Ascending aorta (tissue), 2 donors: ENCODE measurements at places on chromosomes 5 and 9. TPM values are rescaled to one million over a fixed set of nuclear protein-coding genes. Genes with fewer than 3 reads are reported as not detected.

DNA sequence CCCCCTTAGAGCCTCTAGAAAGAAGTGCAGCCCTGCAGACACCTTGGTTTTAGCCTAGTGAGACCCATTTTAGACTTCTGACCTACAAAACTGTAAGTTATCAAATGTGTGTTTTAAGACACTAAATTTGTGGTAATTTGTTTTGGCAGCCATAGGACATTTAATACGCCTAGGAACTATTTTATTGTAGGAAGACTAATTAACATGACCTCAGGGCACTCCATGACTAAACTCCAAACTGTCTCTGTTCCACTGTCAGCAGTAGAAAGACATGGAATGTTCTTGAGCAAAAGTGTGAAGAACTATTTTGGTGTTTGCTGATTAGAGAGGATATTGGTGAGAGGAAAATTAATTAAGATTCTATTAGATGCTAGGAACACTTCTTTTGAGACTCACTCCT, 4.1 kb upstream of the APC start:
- no peak overlapping the region for H3K27ac ChIP-seq
- peaks cover 20% of the 10 kb centered on the region for H3K4me1 ChIP-seq
- no peaks in the 10 kb centered on the region for H3K36me3 ChIP-seq
- H3K27me3 ChIP-seq = no peaks in the 10 kb centered on the region
- no peak overlapping the region for H3K4me3 ChIP-seq

DNA sequence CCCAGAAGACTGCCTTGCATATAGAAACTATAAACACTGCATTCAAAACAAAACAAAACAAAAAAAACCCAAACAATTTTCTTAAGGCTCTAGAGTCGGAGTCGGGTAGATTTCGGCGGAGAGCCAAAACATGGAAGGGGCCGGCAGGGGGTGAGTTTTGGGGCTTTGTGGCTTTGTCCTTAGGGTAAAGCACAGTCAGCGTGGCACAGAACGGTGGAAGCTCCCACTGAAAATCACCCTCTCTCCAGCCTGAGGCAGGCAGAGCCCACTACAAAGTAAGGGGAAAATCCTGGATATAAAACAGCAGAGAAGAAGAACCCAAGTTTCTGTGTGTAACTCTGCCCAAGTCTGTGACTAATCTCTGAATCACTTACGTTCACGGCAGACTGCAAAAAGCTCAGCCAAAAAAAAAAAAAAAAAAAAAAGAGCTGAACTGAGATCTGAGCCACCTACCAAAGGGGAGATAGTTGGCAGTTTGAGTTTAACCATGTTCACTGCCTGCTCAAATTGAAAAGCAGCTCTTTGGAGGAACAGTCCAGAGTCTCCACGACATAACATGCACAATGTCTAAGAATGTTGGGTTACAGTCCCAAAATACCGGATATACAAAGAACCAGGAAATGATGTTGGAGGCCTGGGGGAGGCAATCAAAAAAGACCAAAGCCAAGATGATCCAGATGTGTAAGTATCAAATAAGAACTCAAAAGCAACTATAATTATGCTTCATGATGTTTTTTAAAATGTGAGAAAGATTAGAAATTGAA, 26.6 kb upstream of the OR2K2 start:
- peaks cover 14% of the 10 kb centered on the region for H3K36me3 ChIP-seq
- no peaks in the 10 kb centered on the region for H3K27me3 ChIP-seq
- H3K4me3 ChIP-seq = peak overlapping the region; percentile 29
- H3K4me1 ChIP-seq = no peaks in the 10 kb centered on the region
- H3K27ac ChIP-seq = peak overlapping the region; percentile 60

Gene SLC22A4
- total RNA-seq = 18.1 TPM

GRCh38 chr5:107460789-107461188, 209.9 kb downstream of the EFNA5 start:
- no peaks in the 10 kb centered on the region for H3K4me1 ChIP-seq
- no peak for DNase-seq
- no peak overlapping the region for H3K27ac ChIP-seq
- no peaks in the 10 kb centered on the region for H3K27me3 ChIP-seq
- no peak overlapping the region for H3K4me3 ChIP-seq

GRCh38 chr9:121219530-121219929, 17.9 kb upstream of the RAB14 start:
- no peak for DNase-seq
- no peak overlapping the region for H3K27ac ChIP-seq
- H3K27me3 ChIP-seq = no peaks in the 10 kb centered on the region
- H3K4me3 ChIP-seq = no peak overlapping the region
- H3K4me1 ChIP-seq = no peaks in the 10 kb centered on the region

Gene FST
- total RNA-seq = 0.21 TPM

Gene ENHO
- total RNA-seq = not detected

DNA sequence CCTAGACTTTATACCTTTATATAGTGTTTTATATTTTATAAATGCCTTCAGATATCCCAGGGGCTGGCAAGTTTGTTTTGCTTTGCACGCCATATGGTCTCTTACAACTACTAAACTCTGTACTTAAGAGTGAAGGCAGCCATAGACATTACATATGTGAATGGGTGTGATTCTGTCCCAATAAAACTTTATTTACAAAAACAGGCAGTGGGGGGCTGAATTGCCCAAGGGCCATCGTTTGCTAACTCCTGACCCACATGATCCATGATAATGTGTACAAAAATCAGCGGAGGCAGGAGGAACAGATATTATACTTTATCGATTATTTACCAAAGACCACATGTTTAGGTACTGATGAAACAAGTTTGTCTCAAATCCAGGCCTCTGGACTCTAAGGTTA, 35.8 kb upstream of the ISCA1 start:
- H3K4me3 ChIP-seq = no peak overlapping the region
- no peak for DNase-seq
- no peaks in the 10 kb centered on the region for H3K4me1 ChIP-seq
- no peak overlapping the region for H3K27ac ChIP-seq
- no peaks in the 10 kb centered on the region for H3K27me3 ChIP-seq

GRCh38 chr5:139167952-139168720, 30.0 kb downstream of the SIL1 start:
- no peaks in the 10 kb centered on the region for H3K4me1 ChIP-seq
- H3K4me3 ChIP-seq = no peak overlapping the region
- no peak for DNase-seq
- H3K27me3 ChIP-seq = no peaks in the 10 kb centered on the region
- H3K27ac ChIP-seq = no peak overlapping the region

Gene CACNA1B
- total RNA-seq = not detected

DNA sequence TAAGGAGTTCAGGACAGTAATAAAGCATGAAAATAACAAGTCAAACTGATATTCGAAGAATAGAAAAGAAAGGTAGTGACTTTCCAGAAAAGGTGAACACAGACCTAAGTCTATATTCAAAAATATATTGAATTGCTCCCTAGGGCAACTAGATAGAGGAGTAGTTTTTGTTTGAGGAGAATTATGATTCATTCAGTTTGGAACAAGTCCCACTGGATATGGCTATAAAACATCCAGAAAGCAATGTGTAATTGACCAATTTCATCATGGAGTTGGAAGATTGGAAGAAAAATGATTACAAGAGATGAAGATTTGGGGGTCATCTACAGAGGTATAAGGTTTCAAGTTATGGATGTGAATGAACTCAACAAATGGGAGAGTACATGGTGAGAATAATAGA, 117.5 kb upstream of the ZNF462 start:
- no peak overlapping the region for H3K27ac ChIP-seq
- no peak for DNase-seq
- no peaks in the 10 kb centered on the region for H3K36me3 ChIP-seq
- H3K4me3 ChIP-seq = no peak overlapping the region
- no peaks in the 10 kb centered on the region for H3K27me3 ChIP-seq
- no peaks in the 10 kb centered on the region for H3K4me1 ChIP-seq

- no peaks in the 10 kb centered on the region for H3K27me3 ChIP-seq
- no peak overlapping the region for H3K27ac ChIP-seq
- no peak overlapping the region for H3K4me3 ChIP-seq
- no peaks in the 10 kb centered on the region for H3K4me1 ChIP-seq
- no peak for DNase-seq
Measured at GRCh38 chr5:24268482-24269056, 376.2 kb downstream of the CDH10 start.

- H3K27ac ChIP-seq = no peak overlapping the region
- DNase-seq = peak; percentile 71
- H3K4me1 ChIP-seq = no peaks in the 10 kb centered on the region
- H3K27me3 ChIP-seq = no peaks in the 10 kb centered on the region
- H3K36me3 ChIP-seq = no peaks in the 10 kb centered on the region
- H3K4me3 ChIP-seq = no peak overlapping the region
Measured at GRCh38 chr5:147628058-147628895, 118.4 kb upstream of the DPYSL3 start.

- H3K4me1 ChIP-seq = no peaks in the 10 kb centered on the region
- H3K27ac ChIP-seq = no peak overlapping the region
- no peaks in the 10 kb centered on the region for H3K27me3 ChIP-seq
- H3K36me3 ChIP-seq = no peaks in the 10 kb centered on the region
Measured at GRCh38 chr5:59348189-59348588, 545.3 kb downstream of the PDE4D start.

- H3K27ac ChIP-seq = no peak overlapping the region
- no peak overlapping the region for H3K4me3 ChIP-seq
- H3K36me3 ChIP-seq = peaks cover 14% of the 10 kb centered on the region
- H3K4me1 ChIP-seq = no peaks in the 10 kb centered on the region
- no peaks in the 10 kb centered on the region for H3K27me3 ChIP-seq
Measured at GRCh38 chr5:172235827-172236736, 42.1 kb downstream of the EFCAB9 start.

Gene ACTBL2
- not detected for total RNA-seq

Gene IL13
- total RNA-seq = not detected

Gene SETX
- total RNA-seq = 31.2 TPM

Gene MUSK
- total RNA-seq = not detected

DNA sequence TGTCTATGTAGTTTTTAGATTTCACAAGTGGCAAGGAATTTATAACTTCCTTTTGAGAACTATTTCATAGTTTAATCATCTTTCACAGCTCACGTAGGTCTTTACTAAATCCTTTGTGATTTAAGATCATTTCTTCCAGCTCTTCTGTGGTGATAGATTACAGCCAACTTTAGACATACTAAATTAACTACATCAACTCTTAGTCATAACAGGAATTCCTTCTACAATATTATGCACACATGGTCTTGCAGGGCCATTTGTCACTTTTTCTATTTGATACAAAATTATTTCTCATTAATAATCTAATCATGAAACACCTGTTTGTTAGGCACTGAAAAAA, 208.4 kb downstream of the PDE4D start:
- DNase-seq = no peak
- no peak overlapping the region for H3K27ac ChIP-seq
- H3K4me3 ChIP-seq = no peak overlapping the region

Gene ZFP37
- 3.3 TPM for total RNA-seq

Gene DDX4
- not detected for total RNA-seq

Gene PDE8B
- total RNA-seq = 28.1 TPM

- H3K27me3 ChIP-seq = no peaks in the 10 kb centered on the region
- no peak overlapping the region for H3K4me3 ChIP-seq
- H3K4me1 ChIP-seq = no peaks in the 10 kb centered on the region
- no peak for DNase-seq
Measured at GRCh38 chr5:172584638-172585037, 56.4 kb upstream of the NEURL1B start.

DNA sequence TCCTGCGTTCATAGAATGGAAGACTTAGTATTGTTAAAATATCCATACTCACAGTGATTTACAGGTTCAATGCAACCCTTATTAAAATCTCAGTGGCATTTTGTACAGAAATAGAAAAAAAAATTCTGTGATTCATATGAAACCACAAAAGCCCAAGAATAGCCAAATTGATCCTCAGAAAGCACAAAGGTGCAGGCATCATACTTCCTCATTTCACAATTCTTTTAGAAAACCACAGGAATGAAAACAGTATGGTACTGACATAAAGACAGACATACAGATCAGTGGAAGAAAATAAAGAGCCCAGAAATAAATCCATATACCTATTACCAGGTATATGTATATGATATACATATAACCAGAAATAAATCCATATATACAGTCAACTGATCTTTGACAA, 86.8 kb upstream of the MEGF10 start:
- no peak overlapping the region for H3K27ac ChIP-seq
- no peak for DNase-seq
- no peak overlapping the region for H3K4me3 ChIP-seq

Gene POU5F2
- 1.5 TPM for total RNA-seq

DNA sequence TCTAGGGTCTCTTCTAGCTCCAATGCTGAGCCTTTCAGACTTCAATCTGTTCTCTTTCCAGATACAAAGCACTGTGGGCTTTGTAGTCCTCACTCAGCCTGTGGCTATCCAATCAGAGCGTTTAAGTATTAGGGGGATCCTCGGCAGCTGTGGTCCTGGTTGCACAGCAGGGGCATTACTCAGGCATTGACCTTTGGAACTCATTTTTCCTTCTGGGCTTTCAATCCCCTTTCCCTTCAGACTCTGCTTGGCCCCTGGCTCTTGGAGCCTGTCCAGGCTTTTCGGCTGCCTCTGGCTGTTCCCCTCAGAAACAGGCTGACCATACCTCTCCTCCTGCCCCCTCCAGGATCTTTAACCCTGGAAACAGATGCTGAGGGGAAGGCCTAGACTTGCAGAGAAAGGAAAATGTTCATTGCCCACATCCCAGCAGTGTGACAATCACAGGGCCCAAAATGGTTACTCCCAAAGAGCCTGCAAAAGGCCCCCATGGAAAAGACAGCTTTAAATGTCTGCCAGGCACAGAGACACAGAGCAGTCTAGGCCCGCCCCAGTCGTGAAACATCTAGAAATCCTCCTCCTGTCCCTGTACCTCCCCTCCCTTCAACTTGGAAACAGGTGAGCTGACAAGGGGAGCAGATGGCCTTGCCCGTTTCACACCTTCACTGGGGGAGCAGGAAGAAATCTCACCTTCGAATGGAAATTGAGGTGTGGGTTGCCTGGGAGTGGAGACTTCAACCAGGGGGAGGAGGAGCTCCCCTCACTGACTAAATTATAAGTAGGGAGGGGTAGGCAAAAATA, 13.7 kb downstream of the C1QTNF2 start:
- no peak for DNase-seq
- H3K36me3 ChIP-seq = no peaks in the 10 kb centered on the region
- H3K4me3 ChIP-seq = no peak overlapping the region
- peak overlapping the region; percentile 93 for H3K27ac ChIP-seq

Gene SLC36A2
- 0.75 TPM for total RNA-seq

GRCh38 chr9:106771608-106772007, 91.4 kb upstream of the ZNF462 start:
- no peaks in the 10 kb centered on the region for H3K4me1 ChIP-seq
- H3K4me3 ChIP-seq = no peak overlapping the region
- DNase-seq = no peak
- no peaks in the 10 kb centered on the region for H3K36me3 ChIP-seq

DNA sequence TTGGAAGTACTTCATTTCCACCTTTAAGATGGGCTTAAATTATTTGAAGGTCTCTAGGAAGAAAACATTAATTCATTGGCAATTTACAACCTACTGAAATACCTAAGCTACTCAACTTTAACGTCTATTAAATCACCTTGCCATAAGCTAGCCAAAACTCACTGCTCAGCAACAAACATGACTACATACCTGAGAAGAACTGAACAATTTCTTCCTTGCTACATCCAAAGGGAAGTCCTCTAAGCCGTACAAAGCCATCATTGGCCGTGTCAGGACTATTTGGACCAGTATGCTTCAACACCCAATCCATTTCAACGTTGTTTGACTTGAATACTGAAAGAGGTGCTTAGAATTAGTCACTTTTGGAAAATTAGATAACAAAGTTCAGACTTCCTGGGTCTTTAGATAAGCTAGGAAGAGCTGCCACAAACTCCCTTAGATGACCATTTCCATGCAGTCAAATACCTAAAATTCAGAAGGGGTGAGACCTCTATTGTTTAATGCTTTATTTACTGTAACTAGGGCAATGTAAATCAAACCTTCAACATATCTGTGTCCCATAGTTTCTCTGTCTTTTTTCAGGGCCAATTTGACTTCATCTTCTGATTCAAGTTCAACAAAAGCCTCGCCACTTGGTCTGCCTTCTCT, 2.6 kb downstream of the HNRNPH1 start:
- peaks cover 1% of the 10 kb centered on the region for H3K4me1 ChIP-seq
- H3K27me3 ChIP-seq = no peaks in the 10 kb centered on the region
- H3K27ac ChIP-seq = peak overlapping the region; percentile 31
- H3K36me3 ChIP-seq = peaks cover 66% of the 10 kb centered on the region
- DNase-seq = no peak
